ENCODE measurements at places on chromosomes 11 and 22.

DNA sequence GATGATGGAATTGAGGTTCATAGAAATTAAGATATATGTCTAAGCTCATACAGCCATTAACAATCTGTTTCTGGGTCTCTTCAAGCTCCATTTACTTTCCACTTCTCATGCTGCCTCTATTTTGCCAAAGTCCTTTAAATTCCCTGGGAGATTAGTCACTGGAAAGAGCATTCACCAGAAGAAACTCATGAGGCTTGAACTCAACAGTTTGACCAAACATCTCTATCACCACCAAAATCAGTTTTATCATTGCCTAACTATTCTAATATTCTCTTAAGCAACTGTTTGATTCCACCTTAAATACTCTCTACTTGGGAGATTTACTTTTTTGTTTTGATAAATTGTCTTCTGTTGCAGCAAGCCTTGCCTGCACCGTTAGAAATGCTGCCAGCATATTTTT is 881.3 kb downstream of the KCNA4 start:
- no peak for DNase-seq

DNA sequence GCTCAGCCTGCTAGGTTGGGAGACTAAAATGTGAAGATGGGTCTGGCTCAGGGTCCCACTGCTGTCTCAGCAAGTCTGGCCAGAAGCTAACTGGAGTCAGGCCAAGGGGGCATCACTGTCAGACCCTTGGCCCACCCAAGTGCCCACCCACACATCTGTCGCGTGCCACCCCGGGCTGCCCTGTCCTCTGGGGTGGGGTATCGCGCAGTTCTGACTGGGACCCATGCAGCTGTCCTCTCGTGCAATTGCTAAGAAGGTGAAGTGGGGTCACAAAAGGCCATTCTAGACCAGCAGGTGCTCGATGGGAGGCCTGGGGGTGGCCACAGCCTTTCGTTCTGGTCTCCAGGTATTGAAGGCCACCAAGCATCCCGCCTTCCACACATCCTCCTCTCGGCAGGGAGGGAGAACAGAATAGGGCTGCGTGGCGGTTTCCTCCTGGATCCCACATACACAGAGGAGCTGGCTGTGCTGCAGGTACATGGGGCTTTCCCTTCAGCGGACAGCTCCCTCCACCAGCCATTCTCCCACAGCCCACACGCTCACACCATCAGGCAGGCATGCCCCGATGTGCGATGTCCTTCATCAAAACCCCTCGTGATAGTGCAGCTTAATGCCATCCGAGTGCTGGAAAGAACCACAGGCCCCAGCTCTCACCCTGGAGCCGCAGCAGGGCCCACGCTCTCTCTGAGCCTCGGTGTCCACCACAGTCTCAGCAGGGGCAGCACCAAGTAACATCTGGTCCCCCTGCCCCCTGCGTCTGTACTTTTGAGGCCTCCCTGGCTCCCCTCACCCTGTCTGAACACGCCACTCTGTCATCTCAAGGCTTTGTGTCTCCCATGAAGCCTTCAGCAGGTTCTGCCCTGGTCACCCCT is 37.6 kb downstream of the SHANK2 start:
- DNase-seq = no peak

- no peak for DNase-seq
These were observed 33.1 kb upstream of the SMPD1 start for GRCh38 chr11:6357222-6357621.

GRCh38 chr11:66877588-66878385 is 20.9 kb downstream of the LRFN4 start:
- DNase-seq = no peak

GRCh38 chr11:61338783-61339489 is 5.9 kb downstream of the TKFC start:
- DNase-seq = no peak

- DNase-seq = no peak
These were observed 10.9 kb upstream of the CCND1 start for GRCh38 chr11:69630017-69630416.

DNA sequence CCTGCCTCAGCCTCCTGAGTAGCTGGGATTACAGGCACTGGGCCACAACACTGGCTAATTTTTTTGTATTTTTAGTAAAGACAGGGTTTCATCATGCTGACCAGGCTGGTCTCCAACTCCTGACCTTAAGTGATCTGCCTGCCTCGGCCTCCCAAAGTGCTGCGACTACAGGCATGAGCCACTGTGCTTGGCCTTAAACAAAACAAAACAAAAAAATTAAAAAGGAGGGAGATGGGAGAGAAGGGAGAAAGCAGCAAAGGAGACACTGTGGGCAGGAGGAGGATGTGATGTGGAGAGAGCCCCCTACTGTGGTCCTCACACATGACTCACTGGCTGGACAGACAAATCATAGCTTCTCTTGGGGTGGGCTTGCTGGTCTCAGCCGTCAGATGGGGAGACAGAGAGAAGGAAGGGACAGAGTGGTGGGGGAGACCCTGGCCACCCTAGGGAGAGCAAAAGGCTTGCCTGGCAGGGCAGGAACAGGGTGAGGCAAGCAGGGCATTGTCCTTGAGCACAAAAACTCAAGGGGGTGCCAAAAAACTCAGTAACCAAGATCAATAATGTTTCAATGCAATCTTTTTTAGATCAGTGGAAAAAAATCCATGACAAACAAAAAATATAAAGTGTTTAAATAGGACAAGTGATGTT is 31.6 kb downstream of the TPST2 start:
- no peak for DNase-seq

DNA sequence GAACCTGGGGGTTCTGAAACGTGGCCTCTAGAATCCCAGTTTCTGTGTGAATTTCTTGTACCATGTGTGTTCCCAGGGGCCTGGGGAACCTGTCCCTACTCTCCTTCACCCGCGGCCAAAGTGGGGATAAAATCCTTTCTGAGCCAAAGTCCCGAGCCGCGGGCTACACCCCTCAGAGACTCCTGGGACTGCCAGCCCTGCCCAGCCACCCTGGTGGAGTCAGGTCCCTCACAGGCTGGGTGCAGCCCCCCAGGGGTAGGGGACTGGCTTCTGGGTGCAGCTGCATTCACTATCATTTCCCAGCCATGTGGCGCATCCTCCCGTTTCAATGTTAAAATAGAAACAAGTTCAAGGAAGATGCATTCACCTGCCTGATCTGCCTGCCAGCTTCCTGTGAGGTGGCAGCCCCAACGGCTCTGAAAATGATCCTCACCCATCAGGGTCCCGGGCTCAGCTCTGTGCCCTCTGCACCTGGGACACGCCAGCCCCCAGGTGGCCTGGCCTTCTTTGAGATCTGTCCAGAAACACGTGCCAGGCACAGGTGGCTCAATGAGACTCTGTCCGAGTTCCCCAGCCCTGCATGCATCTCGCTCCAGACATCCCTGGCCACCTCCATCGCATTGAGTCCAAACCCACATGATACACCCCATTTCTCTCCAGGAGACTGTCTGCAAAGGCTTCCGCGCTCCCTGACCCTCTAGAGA is 338.8 kb downstream of the CTTN start:
- DNase-seq = no peak

GRCh38 chr11:69677749-69678148 is 2.6 kb upstream of the LTO1 start:
- no peak for DNase-seq

GRCh38 chr11:11391796-11392463 is 38.9 kb upstream of the CSNK2A3 start:
- DNase-seq = no peak

DNA sequence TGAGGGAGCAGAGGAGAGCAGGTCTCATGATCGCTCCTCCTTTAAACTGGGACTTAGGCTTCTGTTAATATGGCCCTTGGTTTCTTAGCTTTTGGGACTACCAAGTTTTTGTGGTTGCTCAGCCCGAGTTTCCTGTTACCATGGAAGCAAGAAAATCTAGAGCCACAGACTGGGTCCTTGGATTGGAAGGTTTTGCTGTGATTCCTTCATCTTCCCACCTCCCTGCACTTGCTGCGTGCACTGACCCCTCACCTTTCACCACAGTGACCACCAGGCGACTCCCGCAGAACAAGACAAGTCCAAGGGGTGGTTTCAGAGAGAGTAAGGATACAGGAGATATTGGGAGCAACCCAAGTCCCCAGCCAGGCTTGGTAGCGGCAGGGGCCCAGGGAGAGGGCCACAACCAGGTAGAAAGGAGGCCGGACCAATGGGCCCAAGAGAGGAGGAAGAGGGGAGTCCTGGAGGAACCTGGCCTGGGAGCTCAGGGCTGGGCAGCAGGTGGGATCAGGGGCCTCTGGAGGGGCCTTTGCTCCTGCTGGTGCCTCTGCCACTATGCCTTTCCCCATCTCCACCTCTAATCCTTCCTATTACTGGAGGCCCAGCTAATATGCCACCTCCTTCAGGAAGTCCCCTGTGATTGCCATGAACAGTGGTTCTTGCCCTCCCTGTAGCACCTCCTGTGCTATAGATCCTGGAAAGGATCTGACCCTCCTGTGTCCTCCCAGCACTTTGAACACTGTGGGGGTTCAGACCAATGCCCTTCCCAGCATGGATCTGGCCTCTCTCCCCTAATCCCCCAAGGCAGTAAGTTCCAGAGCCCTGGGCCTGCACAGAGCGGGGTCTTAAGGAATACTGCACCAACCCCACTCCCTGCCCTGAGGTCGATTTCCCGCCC is 21.2 kb downstream of the CSF2RB start:
- no peak for DNase-seq

GRCh38 chr11:45885921-45886721 is 670 bp downstream of the MAPK8IP1 start:
- no peak for DNase-seq

DNA sequence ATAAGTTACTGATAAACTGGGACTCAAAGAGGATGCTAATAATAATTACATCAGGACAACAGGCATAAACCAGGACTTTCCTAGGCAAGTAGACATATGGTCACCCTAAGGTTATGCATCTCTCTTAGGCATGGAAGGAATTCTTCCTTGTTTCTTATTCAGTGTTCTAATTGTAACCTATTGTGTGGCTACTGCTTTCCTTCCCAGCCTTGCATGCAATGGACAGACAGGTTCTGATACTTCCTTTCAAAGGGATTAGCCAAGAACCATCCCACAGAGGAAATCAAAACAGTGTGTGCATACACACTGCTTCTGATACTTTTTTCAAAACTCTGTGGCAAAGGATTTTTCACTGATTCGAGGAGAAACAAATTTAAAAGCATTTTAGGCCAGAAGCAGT is 48.3 kb downstream of the RRAS2 start:
- DNase-seq = no peak

- no peak for DNase-seq
These were observed 22.3 kb upstream of the PHLDA2 start for GRCh38 chr11:2951231-2952110.

DNA sequence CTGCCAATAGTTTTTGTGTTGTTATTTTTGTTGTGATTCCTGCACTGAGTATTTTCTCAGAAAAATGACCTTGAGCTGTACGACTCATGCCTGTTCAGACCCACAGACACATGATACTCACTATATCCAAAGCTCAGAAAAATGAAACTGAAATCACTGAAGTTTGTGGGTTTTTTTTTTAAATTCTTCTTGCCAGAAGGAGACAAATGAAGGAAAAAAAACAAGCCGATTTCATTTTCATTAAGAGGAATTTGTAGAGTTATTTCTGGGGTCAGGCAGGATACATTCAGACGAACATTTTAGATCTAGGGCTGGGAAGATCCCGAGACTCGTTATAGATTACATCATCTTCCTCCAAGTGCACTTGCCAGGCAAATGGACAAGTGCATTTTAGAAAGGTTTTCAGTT is 60.4 kb downstream of the BMAL1 start:
- DNase-seq = no peak

DNA sequence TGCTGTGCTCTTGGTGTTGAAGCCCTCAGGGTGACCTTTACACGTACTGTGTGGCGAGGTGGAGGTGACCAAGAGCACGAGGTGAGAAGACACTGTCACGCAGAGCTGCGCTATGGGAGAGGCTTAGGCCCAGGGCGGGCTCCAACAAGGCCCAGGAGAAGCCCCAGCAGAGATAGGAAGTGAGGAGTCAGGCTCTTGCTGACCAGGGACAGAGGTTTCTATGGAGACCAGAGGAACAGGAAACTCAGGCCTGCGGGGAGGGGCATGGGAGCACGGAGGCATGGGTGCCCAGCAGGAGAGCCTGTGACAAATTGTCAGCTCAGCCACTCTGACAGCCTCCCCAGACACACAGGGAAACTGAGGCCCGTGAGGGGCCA is 15.8 kb downstream of the DGKZ start:
- no peak for DNase-seq

- DNase-seq = no peak
These were observed 931.5 kb downstream of the NTM start for GRCh38 chr11:132301900-132302299.

GRCh38 chr11:24963852-24964251 is 467.0 kb downstream of the LUZP2 start:
- no peak for DNase-seq

DNA sequence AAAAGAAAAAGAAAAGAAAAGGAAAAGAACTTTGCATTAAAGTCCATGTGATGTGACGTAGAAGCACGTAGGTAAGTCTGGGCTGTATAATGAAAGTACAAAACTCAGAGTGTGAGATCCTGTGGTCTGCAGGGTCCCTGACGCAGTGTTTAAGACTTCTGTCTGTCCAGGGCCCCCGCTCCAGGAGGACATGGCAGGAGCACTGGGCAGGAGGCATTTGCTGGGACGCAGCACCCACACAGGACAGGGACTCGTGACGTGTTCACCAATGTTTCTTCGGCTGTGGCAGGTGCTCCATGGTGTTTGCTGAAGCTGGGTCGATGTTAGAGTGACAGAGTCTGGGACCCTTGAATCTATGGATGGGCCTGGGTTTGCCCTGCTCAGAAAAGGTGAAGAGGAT is 348.1 kb downstream of the BRD1 start:
- DNase-seq = no peak

GRCh38 chr11:70429724-70430521 is 31.6 kb downstream of the CTTN start:
- DNase-seq = no peak

GRCh38 chr22:36659762-36660509 is 43.6 kb downstream of the CACNG2 start:
- no peak for DNase-seq

GRCh38 chr22:25091458-25091857 is 108.2 kb upstream of the CRYBB3 start:
- no peak for DNase-seq

DNA sequence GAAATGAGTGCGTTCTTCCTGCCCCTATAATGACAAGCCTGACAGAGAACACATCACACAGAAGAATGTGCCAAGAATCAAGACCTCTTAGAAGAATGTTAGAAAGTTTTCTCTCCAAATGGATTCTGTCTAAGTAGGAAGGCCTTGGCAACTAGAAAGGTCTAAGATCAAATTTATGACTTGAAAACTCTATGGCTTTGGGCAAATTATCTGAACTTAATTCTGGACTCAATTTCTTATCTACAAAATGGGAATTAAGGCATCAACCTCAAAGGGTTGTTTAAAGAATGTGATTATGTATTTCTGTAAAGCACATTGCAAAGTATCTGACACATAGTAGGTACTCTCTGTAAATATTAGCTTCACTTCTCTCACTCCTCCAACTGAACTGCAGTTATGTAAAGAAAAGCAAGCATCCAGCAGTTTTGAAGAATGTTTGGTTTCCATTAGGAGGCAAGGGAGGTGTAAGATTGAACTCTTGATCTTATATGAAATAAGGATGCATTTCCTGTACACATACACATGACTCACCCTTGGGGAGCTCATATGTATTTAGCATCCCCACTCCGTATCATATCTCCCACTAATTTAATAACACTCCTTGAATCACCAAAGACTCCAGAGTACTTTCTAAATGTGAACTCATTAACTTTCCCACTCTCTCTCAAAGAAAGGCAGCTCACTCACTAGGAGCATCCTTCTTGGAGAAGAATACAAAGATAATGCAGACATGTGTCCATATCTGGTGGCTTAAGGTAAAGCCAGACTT is 77.6 kb downstream of the ETS1 start:
- no peak for DNase-seq

- DNase-seq = no peak
These were observed 71.8 kb downstream of the PIWIL4 start for GRCh38 chr11:94638902-94639373.

GRCh38 chr11:79314906-79315689 is 125.7 kb downstream of the TENM4 start:
- DNase-seq = no peak
